ENCODE measurements at places on chromosomes 5 and 9. TPM values are rescaled to one million over a fixed set of nuclear protein-coding genes. Genes with fewer than 3 reads are reported as not detected.

- no peak for DNase-seq
These were observed 7.3 kb downstream of the BRD3 start for GRCh38 chr9:134060546-134060945.

GRCh38 chr5:71778678-71779276, 59.7 kb downstream of the CARTPT start:
- DNase-seq: no peak

- peak; percentile 46 for DNase-seq
These were observed 141.4 kb downstream of the NPR3 start for GRCh38 chr5:32852535-32852934.

DNA sequence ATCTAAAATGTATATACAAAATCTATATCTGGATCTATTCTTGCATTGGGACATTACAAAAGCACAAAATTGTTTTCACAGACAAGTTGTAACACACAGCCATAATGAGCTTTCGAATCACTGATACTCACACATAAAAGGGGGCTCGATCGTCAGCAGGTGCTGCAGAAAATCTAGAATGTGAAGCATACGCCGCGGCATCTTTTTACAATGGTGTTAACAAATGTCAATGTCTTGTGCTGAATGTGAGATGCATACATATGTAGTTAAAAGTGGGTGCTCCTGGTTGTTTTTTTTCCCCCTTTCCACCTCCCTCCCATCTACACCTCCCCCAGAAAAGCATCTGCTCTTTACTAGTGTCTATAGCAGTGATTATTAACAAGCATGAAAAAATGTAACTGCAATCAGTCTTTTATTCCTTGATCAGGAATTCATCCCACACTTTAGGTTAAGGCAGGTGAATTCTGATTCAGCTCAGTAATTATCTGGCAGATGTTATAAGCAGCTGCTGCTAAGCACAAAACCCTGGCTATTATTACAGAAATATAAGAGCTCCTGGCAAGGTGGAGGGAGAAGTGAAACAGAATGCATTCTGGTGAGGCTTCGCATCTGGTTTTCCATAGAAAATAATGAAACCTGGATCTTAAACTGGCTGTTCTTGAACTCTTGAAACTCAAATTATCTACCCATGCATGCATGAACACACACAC, 114.1 kb downstream of the MPDZ start:
- DNase-seq: no peak

The PRDM9 gene
- total RNA-seq: not detected

The SLC2A6 gene
- 4.3 TPM for total RNA-seq

DNA sequence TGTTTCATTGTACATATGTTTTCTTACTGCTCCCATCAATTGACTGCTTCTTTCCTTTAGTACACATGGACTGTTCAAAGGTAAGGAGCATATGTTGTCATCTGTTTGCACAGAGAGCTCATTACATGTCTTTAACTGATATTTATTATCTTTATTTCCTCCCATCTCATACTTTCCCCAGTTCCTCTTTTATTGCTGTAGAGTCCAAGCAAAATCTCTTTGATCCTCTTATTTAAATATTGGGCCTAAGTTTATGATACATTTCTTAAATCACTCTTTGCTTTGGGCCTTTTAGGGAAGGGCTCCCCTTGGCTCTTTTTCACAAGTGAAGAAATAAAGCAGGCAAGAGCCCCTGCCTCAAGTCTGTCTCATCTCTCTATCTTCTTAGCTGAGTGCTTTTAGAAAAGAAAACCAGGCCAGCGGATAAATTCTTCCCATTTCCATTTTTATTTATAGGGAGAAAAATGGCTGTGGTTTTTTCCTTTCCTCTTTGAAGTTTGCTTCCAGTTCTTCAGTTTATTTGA, 152.4 kb downstream of the DOCK2 start:
- DNase-seq: no peak

The PDCD1LG2 gene
- 3.3 TPM for total RNA-seq

The C5orf52 gene
- total RNA-seq: not detected

DNA sequence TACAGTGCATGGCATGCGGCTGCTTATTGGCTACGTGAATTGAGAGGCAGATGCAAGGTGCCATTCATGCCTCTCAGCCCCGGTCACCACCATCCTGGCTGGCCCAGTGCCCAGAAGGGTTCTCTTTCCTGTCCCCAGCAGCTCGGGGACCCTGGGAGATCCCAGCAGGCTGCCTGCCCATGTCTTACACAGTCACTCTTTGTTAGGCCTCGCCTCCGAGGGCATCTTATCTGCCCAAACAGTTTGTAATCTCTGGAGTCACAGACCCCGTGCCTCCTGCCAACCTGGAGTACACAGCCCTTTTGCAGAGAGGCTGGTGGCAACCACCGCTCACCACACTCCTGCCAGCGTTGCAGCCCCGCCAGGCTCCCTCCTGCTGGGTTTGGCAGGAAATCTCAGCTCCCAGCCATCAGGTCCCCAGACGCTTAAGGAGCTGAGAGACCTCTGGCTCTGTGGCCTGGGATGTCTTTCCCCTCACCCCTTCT, 7.0 kb upstream of the AK1 start:
- peak; percentile 65 for DNase-seq

The NME5 gene
- 1.9 TPM for total RNA-seq

GRCh38 chr9:10048994-10049393, 563.8 kb downstream of the PTPRD start:
- no peak for DNase-seq

The CCDC152 gene
- 2.3 TPM for total RNA-seq

- DNase-seq: no peak
These were observed at the start of gene GABRP for GRCh38 chr5:170783498-170784247. GABRP (plus strand) TSS chr5:170783725; CDS start chr5:170788616, 4,891 bp downstream.

The PCDHB2 gene
- 3.1 TPM for total RNA-seq

- no peak for DNase-seq
These were observed 6.4 kb upstream of the ST6GALNAC6 start for GRCh38 chr9:127905788-127906191.

The IFNA2 gene
- total RNA-seq: not detected

GRCh38 chr5:137561608-137562007, 62.5 kb upstream of the SPOCK1 start:
- DNase-seq: no peak

GRCh38 chr9:97567894-97568202, 65.3 kb downstream of the TSTD2 start:
- no peak for DNase-seq

The SLC6A3 gene
- not detected for total RNA-seq

- no peak for DNase-seq
These were observed 10.7 kb downstream of the CAMK2A start for GRCh38 chr5:150278916-150279315.

DNA sequence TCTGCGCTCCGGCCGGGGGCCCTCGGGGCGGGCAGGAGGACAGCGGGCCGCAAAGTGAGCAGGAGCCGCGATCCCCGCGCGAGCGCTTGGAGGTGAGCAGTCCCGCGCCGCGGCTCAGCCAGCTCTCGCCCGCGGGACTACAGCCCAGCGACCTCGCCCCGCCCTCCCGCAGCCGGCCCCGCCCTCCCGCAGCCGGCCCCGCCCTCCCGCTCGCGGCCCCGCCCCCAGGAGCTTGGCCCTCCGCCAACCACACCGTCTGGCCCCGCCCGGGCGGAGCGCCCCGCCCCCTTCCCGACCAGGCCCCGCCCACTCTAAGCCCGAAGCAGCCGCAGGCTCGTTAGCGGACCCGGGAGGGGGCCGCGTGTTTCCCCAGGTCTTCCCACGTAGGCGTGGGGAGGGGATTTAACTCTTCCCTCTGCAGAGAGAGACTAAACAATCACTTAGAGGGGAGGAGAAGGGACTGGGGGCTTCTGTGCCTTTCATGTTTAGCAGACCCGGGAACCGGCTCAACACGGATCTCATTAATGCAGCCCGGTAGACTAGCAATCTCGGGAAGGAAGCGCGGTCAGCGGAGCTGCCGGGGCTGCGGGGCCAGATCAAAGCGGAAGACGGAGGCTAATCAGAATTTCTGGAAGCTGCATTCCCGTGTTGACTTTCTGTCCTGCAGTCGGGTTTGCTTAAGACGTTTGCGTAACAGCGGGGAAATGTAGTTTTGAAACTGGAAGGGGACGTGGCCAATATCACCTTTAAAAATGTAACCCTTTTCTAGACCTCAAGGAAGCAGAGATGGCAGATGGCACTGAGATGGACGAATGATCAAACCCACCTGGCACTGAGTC, at the start of gene MYO10:
TSS of gene MYO10 (minus strand) at position 139 of the 839 bp plus-strand sequence. CDS start 480 bp downstream, outside the sequence.
- DNase-seq: peak; percentile 77

- no peak for DNase-seq
These were observed 46.6 kb downstream of the RMI1 start for GRCh38 chr9:84027201-84027600.

DNA sequence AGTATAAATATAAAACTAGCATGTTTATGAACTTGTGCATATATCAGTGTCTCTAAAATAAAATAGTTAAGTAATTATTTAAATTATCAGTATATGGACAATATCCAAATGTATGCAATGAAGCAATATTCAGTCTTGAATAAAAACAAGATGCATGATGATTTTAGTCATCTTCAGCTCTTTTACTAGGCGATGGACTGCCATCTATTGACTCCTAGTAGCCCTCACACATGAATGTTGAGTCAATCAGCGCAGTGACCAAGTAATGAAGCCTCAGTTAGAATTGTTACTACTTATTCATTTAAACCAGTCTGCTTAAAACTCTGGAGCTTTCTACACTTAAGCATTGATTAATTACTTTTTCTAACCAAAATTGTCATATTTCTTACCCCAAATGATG, 92.9 kb upstream of the GRHPR start:
- DNase-seq: no peak

DNA sequence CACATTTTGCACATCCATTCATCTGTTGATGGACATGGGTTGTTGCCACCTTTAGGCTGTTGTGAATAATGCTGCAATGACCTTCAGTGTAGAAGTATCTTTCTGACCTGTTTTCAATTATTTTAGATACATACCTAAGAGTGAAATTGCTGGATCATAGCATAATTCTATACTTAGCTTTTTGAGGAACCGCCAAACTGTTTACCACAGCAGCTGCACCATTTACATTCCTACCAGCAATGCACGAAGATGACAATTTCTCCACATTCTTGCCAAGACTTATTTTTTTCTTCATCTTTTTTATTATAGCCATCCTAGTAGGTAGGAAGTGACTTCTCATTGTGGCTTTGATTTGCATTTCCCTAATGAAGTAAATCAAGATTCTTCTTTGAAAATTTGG, 36.5 kb upstream of the ASTN2 start:
- DNase-seq: no peak

DNA sequence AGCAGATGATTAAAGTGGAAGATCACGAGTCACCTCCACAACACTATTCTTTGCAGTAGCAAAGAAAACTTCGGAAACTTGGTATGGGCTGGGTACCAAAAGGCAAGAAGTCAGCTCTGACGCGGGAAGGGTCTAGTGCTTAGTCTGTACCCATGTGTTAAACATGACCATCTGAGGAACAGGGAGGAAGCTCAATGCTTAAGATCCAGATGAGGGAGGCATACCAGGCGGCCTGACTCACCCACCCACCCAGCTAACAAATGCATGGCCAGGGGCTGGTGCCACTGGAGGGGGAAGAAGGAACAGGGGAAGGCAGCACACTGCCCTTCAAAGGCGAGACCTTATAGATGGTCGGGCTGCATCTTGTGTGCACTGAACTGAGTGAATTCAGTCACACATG, 41.8 kb downstream of the CAMSAP1 start:
- DNase-seq: no peak

All from left cardiac atrium (tissue), 4 donors.